Fibroblast of the aortic adventitia (primary cell): ENCODE measurements at places on chromosomes 5 and 9.

DNA sequence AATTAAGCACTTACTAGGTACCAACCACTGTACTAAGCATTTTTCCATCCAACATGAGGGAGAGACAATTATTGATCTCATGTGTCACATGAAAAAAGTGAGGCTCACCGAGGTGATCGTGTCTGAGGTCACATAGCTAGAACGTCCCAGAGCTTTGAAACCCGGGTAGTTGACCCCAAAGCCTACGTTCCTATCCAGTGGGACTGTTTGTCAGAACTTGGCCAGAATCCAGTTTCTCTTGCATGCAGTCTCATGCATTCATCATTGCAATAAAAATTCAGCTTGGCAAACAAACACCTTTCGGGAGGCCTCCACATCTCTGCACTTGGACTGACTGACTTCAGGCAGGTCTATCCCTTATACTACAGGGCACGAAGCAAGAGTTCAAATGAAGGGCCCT, 23.4 kb upstream of the FAT2 start:
- DNase-seq, result no peak

DNA sequence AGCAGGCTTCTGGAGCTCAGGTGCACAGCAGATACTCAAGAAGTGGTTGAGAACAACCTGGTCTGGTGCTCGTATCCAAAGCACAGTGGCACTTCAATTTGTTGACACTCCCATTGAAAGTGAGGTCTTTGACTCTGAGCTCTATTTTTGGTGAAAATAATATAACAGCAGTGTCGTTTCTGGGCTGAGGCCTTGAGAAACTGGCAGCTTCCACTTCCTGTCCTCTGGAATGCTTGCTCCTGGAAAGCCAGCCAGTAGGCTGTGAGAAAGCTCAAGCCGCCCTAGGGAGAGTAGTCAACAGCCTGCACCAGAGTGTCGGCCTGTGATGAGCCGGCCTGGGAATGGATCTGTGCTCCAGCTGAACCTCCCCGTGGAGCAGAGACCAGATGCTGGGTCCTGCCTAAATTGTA, 6.8 kb upstream of the SUSD3 start:
- DNase-seq, result peak; percentile 68

DNA sequence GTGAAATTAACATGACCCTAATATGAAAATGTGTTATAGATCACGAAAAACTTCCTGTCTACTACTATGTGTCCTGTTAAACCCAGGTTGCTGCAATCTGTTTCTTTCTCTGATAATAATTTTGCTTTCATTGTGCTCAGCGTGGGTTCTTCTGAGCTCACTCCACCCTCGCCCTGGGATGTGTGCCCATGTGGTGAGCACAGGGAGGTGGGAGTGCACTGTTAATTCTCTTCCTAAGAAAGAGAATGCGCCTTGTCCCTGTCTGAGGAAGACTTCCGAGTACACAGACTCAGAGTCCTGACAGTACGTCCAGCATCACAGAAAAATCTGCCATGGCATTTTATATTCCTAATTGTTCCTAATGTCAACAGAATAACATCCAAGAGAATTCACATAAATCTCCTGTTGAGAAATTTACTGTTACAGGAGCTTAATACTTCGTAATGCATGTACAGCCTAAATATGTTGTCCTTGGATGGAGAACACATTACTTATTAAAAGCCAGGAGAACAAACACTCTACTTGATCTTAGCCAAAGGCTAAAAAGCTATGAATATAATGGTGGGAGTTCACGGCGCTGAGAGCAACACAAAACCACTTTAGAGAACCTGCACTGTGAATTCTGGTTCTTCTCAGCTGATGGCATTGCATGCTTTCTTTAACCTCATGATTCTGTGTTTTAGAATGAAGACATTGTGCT, 102.6 kb downstream of the PDE4D start:
- peak; percentile 29 for DNase-seq

DNA sequence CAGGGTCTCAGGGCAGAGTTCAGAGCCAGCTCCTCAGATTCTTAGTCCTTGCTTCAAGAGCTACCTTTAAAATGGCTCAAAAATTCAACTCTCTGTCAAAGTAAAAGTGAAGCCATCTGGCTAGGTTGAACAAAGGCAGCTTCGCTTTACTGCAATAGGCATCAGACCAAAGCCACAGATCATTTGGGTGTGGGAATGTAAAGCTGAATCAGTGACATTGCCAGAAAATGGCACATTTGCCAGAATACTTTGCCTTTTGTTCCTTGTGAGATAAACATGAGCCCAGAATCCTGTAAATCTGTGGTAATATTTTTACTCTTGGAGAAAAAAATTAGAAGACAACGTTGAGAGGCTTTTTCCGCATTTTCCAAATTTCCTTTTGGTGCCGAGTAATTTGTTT, 210.5 kb downstream of the PALM2AKAP2 start:
- peak; percentile 97 for DNase-seq

DNA sequence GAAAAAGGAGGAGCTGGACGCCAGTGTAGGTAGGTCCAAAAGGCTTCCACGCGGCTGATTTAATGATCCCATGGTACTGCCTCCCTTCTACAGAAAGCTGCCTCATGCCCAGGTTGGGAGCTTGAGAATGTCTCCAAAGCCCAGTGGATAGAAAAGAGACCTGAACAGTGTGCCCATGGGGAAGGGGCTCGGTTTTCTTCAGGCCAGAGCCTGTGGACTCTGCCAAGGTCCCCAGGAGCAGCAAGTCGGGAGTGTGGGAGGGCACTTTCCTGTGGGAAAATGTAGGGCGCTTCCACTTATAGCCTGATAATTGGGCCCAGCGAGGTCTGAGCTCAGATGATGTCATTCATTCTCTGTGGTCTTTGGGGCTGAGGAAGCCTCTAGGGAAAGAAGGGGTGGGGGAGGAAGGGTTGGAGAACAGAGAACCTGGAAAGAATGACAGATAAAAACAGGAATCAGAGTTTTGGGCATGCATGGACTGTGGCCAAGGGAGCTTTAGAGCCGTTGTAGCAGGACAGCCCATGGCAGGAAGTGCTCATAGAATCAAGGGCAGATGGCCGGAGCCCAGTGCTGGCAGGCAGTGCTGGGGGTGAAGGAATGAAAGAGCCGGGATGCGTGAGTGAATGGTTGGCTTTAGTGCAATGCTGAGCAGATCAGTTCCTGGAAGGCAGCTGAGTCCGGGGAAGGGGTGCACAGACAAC, 42.5 kb upstream of the SH3PXD2B start:
- peak; percentile 74 for DNase-seq

- DNase-seq, result peak; percentile 38
These were observed 176.0 kb downstream of the FGF18 start for GRCh38 chr5:171595401-171595800.

GRCh38 chr5:93704996-93705395, 36.4 kb downstream of the POU5F2 start:
- peak; percentile 18 for DNase-seq

- peak; percentile 25 for DNase-seq
These were observed 668 bp downstream of the ETF1 start for GRCh38 chr5:138542180-138542955.
